Bronchus fibroblast of lung (primary cell): ENCODE measurements at places on chromosomes 2 and 18. TPM values are rescaled to one million over a fixed set of nuclear protein-coding genes. Genes with fewer than 3 reads are reported as not detected.

Gene LYG1
- 0.45 TPM in 1 of 2 replicates, not detected in the other for total RNA-seq

Gene TXNDC2
- not detected in 2 replicates for total RNA-seq

Gene CHRND
- total RNA-seq = not detected in 2 replicates

Gene PRSS56
- not detected in 2 replicates for total RNA-seq

Gene CCL20
- 1.5 and 2.2 TPM in 2 replicates for total RNA-seq

Gene GPR55
- total RNA-seq = under 0.01 TPM in 1 of 2 replicates, not detected in the other
